CD4-positive, alpha-beta T cell treated with Interleukin-15 for 4 hours (primary cell): ENCODE measurements at places on chromosomes 7 and 10.

GRCh38 chr7:28408105-28408959 is 4.0 kb upstream of the CREB5 start:
- DNase-seq = no peak

DNA sequence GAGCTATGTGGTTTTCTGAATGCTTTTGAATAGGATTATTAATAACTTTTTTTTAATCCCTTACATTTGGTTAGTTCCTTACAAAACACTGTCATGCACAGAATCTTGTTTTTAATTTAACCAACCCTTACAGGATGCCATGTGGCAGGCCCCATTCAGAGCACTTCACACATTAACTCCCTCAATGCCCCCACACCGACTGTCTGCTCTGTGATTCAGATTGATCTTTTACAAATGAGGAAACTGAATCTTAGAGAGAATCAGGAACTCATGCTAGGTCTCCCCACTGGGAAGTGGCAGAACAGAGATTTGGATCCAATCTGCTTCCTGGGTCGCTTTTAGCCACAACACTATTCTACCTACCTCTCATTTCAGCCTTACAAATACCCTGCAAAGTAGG is 195.8 kb upstream of the NPVF start:
- DNase-seq = no peak

GRCh38 chr7:51569581-51569980 is 253.0 kb upstream of the COBL start:
- DNase-seq = no peak

DNA sequence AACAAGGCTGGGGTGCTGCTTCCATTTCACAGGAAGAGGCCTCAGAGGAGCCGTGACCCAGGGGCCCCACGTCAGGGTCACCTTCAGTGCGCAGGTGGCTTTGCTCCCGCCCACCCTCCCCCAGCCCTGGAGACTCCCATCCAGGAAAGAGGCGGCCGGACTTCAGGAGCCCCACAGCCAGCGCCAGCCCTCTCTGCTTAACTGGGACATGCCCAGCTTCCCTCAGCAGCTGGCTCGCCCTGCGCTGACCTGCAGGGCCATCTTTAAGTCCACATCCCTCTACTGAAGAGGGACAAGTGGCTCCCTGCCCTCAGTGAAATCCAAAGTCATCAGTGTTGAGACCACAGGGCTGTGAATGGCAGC is 141.9 kb upstream of the PPP2R2D start:
- DNase-seq = no peak

DNA sequence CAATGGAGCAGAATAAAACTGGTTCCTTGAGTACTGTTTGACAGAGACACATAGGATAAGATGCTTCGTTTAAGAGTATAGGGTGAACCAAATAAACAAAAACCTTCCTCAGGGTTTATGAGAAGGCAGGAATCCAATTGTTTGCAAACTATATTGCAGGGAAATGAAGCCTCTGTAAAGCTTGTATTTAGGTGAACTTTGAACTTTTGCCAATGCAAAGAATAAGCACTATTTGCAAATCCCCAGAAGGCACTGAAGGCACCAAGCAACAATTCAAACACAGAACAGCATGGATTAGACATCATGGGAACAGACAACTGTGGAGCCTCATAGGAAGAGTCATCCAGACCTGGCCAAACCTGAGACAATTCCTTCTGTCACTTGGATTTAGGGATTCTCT is 47.1 kb upstream of the WASL start:
- no peak for DNase-seq

DNA sequence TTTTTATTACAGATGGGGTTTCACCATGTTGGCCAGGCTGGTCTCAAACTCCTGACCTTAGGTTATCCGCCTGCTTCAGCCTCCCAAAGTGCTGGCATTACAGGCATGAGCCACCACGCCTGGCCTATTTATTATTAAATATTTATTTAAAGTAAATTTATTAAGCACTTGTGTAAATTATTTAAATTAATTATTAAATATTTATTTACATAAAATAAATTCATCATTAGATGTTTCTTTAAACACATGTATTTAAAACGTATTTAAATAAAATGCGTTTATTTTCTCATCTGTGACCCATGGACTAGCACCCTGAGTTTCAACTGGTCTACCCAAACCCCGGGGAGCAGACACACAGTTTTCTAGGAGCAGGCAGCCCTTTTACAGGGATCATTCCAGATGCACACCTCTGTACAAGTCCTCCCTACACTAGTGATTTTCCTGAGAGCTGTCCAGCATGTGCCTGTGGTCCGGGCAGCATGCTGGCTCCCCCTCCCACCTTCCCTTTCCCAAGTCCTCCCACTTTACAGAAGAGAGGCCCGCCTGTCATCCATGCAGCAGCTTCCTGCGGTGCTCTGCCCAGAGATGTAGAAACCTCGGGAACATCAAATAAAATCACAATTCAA is 89.2 kb upstream of the ATP6V0A4 start:
- DNase-seq = no peak

DNA sequence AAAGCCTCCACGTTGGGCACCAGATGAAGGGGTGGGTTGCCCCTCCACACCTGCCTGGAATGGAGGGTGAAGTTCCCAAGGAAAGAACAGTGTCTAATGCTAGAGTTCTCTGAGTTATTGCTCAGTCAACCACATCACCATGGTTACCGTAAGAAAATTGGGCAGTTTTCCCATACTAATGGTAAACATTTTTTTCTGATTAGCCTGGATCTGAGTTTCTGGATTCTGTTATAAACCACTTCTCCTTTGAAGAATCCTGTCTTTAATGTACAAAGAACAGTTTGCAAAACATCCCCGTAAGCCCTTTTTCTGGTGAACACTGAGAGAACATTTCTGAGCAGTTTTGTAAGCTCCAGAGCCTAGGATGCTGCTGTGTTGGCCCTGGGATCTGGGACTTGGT is 45.5 kb downstream of the ABCC2 start:
- no peak for DNase-seq

GRCh38 chr7:1150400-1151002 is 9.5 kb downstream of the ZFAND2A start:
- DNase-seq = no peak

DNA sequence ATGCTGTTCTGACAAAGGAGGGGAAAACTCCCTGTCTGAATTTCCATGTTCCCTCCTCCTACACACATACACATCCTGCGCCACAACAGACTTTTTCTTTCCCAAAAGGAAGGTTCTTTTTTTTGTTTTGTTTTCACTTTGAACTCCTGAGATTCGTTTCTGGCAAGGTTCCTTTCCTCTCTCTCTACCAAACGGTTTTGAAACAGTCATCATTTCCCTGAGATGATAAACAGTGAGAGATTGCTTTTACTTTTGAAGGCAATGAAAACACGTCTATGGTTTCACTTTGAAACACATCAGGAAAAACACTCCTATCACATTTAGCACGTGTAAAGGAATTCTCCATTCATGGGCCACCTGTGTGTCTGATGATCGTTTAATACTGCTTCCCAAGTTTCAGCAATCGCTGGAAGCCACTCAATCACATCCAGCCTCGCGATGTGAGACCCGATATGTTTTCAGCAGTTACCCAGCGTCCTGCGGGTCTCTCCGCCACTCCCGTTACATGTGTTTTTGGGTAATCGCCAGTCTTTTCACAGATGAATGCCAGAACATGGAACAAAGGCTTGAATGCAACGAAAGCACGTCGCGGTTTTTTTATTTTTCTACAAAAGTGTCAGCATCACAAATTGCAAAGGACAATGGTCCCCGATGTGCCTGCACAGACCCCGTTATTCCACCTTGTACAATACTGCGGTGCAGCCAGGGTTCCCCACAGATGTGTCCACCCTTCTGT is 62.8 kb upstream of the CUX1 start:
- DNase-seq = no peak

DNA sequence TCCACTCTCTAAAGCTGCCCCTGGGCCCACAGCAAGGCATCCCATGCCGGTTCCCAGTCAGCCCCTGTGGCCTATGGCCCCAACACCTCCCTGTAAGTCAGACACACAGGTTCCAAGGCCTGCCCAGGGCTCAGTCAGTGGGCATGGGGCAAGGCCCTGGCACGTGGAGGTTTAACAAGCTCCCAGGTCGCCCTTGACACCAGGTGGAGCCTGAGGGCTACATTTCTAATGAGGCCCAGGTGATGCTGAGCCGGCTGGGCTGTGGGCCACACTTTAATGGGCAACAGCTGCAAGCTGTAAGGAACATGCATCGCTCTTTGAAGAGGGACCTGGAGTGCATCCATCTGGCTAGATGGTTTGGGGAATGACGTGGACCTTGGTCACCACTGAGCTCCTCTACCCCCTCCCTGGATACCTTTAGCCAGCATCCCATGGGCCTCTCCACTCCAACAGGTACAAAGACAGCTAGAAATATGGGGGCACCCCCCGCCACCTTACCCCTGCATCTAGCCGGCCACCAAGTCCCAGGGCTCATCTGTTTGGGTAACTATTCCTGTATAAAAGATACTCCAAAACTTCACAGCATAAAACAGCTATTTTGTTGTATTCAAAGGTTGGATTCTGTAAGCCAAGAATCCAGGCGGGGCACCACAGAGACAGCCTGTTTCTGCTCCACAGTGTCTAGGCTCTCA is 122.5 kb downstream of the OAT start:
- DNase-seq = no peak

DNA sequence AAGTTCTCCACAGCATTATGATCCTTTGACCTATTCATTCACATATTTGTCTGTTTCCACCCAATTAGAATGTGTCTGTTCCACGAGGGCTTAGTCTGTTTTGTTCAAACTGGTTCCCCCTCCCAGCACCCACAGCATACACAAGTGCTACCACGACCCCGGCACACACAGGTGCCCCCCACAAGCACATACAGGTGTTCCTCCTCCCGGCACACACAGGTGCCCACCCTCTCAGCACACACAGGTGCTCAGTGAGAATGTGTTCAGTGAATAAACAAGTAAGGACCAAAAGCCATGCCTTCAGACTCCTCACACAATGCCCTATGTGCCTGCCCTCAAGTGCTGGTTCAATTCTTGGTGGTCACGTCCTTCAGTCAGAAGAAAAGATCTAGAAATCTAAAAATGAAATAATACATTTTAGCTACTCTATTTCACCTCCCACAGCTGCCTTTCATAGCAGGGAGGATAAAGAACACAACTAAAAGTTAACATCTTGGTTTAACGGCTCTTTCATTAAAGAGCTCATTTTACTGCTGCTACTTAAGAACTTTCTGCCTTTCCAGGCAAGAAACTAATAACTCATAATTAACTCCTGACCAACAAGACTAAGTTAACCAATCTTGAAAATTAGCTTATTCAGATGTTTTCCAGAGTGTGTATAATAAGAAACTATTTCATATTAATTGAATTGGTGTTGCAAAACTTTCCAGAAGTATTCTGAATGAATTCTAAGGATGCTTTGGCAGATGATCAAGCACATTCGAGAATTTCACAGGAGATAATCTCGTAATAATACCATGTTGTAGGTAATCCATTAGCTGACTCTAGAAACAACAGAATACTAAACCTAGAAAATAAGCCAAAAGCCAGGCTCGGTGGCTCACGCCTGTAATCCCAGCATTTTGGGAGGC is 2.3 kb downstream of the DNMBP start:
- DNase-seq = no peak

DNA sequence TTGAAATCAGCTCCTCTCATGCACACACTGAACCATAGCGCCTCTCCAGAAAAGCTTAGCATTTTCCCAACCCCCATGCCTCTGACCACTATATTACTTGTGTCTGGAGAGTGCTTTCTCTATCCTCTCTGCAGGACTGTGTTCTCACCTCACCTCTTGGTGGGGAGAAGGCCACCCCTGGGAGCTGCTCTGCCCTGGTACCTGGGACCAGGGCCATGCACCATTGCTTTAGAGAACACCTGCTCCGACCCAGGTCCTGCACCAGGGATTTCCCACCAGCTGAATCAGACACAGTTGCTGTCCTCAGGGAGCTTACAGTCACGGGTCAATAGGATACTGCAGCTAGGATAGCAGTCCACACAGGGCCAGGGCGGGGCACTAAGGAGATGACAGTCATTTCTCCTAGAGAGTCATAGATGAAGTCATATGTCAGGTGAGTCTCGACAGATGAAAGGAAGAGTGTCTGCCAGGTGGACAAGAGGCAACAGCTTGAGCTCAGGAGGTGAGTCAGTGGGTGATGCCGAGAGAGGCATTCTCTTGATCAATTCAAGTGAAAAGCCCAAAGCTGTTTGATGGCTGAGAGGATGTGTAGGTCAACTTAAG is 619 bp upstream of the LMTK2 start:
- DNase-seq = peak; percentile 9

GRCh38 chr7:43628431-43628830 is 45.5 kb downstream of the STK17A start:
- no peak for DNase-seq

DNA sequence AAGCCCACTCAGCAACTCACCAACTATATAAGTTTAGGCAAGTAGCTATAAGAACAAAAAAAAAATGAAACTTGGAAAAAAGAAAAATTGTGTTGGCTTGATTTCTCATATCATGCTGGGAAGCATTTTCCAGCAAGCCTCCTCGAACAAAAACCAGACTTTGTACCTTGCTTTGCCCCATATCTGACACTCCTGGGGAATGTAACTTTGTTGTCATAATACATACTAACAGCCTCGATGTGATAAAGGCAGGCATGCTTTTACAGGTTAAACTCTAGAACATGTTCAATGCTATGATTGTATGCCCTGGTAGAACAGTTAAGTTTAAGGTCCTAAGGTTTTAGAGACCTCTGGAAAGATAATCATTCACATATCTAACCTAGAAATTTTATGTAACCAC is 11.6 kb downstream of the CFAP43 start:
- DNase-seq = no peak

DNA sequence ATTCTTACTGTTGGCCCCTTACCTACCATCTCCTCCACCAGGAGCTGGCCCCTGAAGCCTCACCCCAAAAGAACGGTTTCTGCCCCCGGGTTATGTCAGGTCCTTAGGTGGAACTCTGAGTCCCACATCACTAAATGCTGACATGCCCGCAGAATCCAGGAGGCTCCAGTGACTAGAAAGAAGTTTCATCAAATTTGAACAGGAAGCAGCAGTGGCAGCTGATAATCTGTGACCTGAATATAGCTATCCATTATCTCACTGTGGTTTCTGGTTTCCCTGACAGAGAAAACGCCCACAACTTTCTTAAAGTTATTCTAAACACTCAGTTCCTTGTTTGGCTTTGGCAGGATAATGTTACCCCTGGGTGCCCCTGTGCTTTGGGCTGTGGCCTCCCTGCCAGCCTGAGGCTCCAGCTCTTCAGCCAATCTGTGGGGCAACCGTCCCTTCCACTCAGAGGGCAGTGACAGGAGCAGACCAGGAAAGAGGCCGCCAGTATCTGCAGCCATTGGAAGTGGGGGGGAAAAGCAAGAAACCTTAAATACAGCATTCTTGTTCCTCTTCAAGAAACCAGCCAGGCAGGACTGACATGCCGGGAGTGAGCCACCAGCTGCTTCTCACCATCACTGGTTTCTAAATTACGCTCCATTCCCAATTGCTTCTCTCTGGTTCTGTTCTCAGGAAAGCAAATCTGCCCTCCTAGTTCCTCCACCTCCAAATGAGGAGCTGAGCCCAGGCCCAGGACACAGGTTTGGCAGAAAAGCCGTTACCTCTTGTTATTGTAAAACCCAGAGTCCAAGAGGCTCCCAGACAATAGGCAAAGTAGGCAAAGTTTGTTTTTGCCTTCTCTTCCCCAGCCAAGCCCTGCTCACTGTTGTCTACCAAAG is 41.2 kb upstream of the VCL start:
- peak; percentile 57 for DNase-seq
